ENCODE measurements at places on chromosomes 7 and 10.

DNA sequence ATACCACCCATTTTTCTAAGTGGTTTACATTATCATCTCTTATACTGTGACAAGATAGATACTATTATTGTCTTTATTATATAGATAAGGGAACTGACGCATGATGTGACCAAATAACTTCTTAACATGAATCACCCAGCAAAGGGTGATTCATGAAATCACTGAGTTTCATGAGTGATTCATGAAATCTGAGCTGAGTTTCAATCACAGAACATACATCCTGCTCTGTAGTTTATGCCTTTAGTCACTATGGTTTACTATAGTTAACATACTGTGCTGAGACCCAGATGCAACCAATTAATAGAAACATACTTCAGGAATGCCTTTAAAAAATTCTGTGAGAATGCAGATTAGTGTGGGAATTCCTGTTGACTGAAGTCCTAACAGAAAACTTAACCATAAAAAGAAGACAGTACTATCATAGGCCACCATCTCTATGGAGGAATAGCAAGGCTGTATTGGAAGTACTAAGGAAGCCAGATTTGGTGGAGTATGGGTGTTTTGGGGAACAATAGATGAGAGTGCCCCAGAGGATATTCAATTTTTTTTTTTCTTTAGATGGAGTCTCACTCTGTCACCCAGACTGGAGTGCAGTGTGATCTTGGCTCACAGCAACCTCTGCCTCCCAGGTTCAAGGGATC is 43.1 kb upstream of the SEMA3A start:
- DNase-seq, result peak; percentile 53

DNA sequence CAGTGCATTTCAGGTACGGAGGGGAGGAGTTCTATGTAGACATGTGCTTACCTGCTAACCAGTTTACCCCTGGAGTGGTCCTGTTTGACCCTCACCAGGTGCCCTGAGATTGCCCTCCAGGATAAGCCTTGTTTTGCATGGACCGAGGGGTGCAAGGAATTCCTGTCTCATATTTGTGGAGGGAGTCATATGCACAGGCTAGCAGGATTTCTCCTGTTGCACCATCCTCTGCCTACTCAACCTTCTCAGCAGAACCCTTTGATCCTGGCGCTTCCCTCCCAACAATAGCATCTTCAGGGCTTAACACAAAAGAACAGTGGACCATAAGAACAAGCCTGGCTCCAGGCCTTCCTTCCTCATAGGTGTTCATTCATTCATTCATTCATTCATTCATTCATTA is 7.2 kb downstream of the TRPV6 start:
- no peak for DNase-seq

- DNase-seq, result no peak
These were observed 237.1 kb upstream of the SHH start for GRCh38 chr7:156049366-156049765.

GRCh38 chr10:3972460-3973301 is 187.7 kb upstream of the KLF6 start:
- DNase-seq, result no peak

GRCh38 chr10:69740126-69740525 is 61.6 kb upstream of the COL13A1 start:
- DNase-seq, result no peak

- no peak for DNase-seq
These were observed 412 bp downstream of the PIP4K2A start for GRCh38 chr10:22713853-22714478.

DNA sequence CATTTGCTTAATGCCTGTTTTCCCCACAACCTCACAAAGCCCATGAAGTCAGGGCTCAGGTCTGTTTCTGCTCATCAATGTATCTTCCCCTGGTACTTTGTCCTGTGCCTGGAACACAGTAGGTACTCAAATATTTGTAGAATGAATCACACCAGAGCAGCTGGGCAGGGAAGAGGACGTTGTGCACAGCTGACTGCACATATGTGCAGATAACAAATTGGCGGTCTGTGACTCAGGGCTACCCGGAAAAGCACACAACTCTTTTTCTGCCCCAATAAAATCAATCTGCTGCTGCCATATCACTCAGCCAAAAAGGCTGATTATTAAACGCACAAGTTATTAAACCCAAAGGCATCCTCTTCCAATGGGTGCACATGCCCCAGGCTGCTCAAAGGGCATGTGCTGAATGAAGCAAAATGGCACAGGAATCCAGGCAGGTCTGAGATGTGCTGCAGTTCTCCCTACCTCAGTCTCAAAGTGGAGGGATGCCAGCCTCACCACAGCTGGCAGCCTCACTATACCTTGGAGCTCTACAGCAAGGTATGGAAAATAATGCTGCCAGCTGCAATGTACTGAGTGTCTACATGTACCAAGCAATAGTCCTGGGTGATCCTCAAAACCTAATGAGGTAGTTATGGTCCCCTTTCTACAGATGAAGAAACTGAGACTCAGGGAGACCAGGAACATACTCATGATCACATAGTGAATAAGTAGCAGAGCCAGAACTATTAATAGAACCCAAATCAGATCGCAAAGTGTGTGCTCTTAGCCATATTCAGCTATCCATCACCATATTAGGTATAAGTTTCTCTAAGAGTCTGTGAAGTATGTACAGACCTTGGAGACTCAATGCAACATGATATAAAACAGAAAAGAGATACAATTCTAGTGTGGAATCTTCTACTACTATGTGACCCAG is 43.4 kb downstream of the SORBS1 start:
- DNase-seq, result no peak

DNA sequence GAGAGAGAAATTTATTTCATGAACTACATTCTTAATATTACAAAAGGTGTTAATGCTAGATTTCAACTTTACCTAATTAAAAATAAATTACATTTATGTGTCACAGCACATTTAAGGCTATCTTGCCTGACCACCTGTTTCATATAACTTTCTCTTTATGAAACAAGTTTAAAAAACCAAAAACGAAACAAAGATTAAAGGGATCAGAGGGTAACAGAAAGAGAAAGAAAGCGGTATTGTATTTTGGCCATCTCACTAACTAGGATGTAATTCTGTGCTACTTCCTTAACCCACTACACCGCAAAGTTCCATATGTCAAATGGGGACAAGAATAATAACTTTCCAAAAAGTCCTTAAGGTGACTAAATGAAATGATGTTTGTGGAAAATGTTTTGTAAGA is 6.3 kb upstream of the RHOBTB1 start:
- DNase-seq, result no peak

- peak; percentile 83 for DNase-seq
These were observed 184.0 kb upstream of the INHBA start for GRCh38 chr7:41886901-41887311.

DNA sequence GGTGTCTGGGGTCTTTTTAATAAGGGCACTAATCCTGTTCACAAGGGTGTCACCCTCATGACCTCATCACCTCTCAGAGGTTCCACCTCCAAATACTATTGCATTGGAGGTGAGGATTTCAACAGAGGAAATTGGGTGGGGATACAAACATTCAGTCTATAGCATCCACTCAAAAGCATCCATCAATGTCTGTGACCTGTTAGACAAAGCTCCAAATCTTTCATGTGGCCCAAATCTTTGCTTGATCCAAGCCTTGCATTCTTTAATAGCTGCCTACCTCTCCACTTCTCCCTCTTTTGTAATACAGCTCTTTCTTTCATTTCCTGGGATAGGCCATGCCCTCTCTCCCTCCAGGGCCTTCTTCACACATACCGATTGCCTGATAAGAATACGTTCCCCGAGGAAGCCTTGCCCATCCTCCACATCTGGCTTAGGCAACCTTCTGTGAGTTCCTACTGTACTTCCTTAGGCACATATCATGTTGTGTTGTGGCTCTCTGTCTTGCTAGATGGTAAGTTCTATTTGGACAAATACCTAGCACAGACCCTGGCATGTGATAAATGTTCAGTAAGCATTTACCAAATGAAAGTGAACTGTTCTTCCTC is 66.1 kb downstream of the CREM start:
- DNase-seq, result no peak

GRCh38 chr10:111084366-111085255 is 7.8 kb downstream of the ADRA2A start:
- no peak for DNase-seq

DNA sequence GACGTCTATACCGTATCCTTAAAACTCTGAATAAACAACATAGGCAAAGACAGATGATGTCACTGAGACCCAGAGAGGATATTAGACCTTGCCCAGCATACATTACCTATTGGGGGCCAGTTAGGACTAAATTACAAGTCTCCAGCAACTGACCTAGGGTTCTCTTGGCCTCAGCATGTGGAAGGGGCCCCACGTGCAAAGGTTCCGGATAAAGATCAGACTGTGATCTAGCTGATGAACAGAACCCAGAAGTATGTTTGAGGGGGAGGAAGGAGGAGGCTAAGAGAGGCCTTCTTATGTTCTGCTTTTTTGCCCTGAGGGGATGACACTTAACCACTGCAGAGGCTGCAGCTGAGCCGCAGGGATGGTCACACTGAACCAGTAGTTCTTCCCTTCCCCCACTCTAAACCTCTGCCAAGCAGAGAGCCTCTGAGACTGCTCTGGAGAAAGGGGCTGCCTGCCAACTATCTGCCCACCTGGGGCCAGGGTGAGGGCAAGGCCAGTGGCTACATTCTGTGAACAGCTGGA is 24.0 kb upstream of the KMT2C start:
- DNase-seq, result no peak

DNA sequence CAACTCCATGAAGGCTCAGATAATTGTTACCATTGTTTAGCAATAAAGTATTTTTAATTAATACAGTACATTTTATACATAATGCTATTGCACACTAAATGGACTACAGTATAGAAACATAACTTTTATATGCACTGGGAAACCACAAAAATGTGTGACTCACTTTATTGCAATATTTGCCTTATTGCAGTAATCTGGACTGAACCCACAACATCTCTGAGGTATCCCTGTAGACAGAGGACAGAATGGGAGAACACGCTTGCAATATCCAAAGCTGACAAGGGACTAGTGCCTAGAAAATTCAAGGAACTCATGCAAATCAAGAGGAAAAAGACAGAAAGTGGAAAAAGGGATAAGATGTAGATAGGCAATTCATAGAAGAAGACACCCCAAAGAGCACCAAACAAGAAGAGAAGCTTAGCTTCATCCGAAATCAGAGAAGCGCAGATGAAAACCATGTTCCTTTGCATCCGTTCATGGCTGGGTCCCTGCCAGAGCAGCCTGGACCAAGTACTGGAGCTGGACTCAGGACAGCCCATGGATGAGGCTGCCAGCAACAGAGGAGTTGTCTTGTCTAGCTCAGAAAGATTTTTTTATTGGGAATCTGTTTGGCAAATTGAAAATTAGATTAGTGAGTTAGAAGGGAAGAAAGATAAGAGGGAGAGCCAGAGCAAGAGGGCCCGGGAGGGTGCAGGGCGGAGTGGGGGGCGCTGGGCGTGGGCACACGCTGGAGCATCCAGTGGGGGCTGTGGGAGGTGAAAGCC is 16.0 kb upstream of the GALNTL5 start:
- DNase-seq, result no peak

DNA sequence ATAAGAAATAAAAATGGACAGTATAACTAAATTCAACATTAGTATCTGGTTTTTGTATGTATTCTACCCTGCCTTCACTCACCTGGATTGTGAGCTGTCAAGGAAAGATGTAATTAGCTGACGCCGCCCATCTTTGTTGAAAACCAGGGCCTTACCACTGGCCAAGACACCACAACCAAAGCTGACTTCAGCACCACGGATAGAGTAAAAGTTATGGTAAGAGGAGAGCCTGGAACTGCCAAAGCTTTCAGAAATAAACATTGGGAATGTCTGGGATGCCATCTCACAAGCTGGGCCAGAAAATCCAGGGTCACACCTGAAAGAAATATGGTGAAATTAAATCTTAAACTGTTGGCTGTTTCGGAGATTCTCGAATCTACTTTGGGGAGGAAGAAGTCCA is 190.1 kb upstream of the SLC26A5 start:
- DNase-seq, result no peak

GRCh38 chr7:27185854-27186667 is 1.0 kb upstream of the HOXA11 start:
- no peak for DNase-seq

GRCh38 chr7:1897076-1897860 is 227.2 kb downstream of the ELFN1 start:
- DNase-seq, result no peak

- DNase-seq, result no peak
These were observed 66.1 kb downstream of the FOXL3 start for GRCh38 chr7:356087-356486.

DNA sequence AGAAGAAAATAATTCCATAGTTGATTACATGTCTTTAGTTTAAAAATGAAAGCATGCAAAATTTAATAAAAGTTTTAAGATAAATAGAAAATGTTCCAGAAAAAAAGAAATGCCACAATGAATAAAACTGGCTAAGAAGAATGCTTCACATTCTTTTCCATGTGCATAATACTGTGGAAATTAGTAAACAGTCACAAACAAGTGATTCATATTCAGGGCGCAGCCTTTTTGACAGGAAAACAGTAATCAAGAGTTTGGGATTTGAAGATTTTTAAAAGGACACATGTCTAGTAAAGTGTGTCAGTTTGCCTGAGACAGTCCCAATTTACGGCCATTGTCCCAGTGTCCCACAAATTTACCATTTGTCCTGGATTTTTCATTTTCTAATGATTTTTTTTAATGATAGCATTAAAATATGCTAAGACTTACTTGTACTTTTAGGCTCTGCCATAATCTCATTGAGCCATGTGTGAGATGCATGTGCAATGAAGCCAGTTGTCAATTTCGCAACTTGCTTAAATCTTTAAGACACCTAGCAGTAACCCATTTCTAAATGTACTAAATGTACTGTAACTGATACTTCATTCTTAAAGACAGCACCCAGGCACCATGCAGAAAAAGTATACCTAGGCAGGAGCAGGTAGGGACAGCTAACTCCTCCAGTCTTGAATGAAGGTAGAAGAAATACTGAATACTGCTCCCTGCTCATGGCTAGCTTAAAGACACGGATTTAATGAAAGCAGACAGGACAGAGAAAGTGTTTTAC is 46.9 kb downstream of the ZNF438 start:
- DNase-seq, result no peak

DNA sequence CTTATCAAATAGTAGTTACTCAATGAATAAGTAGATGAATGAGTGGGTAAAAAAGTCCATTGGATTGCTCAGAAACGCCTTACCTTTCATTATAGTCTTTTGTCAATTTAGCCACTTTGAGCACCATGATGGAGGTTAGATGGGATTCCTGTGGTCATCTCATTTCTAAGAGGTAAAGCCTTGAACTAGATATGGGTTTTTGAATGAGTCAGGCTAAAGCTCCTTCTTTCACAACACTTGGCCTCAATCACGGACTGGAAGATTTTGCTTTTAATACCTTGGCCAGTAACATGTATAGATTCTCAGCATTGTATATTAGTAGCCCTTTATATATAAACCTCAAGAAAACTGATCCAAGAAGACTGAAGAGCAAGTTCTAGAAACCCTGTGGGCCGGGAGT is 99.7 kb upstream of the CCDC6 start:
- DNase-seq, result no peak

- DNase-seq, result peak; percentile 97
These were observed 81.9 kb downstream of the BMPER start for GRCh38 chr7:33986951-33987947.

All from AG09319 (cell line).